ENCODE measurements at places on chromosomes 7 and 10. TPM values are rescaled to one million over a fixed set of nuclear protein-coding genes. Genes with fewer than 3 reads are reported as not detected.
A peak's percentile ranks its signal among the peaks of the same experiment; 100 is the strongest.

Gene DDC
- not detected for total RNA-seq

Gene NEUROD6
- not detected for total RNA-seq

GRCh38 chr10:56928714-56929113 is 567.7 kb upstream of the ZWINT start:
- DNase-seq, result no peak

DNA sequence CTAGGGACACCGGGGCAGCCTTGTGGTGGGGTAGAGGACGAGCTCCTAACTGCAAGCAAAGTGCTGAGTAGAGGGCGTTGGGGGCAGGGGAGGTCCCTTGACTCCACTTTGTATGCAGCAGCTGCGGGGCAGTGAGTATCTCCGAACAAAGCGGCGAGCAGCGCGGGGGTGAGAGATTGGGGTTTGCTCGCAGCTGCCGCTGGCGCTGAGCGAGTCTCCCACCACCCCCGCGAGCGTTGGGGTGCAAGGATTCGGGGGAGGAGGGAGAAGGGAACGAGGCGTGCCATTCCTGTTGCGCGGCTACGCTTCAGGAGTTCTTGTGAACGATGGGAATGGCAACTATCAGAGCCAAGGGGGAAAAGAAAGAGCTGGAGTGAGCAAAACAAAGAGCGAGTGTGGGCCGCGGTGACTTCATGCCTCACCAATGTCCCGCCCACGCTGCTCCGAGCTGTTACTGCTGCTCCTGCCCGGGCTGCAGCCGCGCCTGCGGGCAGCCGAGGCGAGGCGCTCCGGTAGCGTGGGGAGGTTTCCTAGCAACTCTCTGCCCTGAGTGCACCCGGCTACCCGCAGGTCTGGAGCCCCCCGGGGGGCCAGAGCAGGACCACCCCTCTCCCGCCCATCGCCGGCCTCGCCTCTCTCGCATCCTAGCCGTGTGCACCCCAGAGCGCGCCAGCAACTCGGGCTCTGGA is at the start of gene ITGB8:
ITGB8 (plus strand) TSS at position 662 of the 689 bp plus-strand sequence. CDS start 907 bp downstream, outside the sequence.
- DNase-seq, result peak; percentile 96

DNA sequence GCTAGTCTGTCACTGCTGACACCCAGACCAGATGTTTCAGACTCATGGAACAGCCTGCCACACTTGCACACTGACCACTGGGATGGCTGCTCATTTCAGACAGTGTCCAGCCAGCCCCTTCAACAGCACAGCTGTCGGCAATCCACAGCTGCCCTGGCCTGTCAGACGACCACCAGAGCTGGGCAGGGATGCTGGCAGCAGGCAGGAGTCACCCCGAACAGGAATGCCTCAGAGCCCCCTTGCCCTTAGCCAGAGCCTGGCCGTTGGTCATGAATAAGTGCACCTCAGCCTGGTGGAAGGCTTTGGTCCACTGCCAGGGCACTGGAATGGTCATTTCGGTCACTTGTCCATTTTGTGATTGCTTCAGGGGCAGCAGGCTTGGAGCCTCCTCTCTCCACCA is 149.6 kb upstream of the TCERG1L start:
- no peak for DNase-seq

DNA sequence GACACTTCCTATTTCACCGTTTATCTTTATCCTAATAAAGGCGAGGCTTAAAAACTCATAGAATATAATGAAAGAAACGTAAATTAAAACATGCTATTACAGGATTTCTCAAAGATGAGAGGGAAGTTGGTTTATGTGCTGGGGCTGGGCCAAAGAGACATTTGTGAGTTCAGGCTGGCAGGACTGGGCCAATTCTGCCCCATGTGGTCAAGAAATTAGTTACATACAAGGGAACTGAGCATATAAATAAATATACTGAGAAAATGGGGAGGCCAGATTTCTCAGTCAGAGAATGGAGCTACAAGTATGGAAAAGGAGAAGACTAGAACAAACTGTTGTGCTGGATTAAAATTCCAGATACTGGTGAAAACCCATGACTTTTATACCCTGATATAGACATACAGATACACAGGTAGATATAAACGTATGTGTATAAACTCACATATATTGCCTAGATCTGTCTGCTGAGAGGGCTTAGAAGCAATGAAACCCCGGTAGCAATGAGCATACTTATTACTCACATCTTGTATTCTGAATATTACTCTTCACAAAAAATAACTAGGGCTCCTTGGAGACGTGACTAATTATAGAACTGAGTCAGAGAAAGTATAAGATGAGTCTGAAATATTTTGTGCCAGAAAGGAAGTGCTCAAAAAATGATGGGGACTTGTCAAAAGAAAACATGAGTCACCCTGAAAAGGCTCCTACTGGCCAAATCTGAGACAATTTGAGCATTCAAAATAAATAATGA is 155.7 kb upstream of the FGFR2 start:
- DNase-seq, result peak; percentile 83
